ENCODE measurements at places on chromosomes 4 and X.
A peak's percentile ranks its signal among the peaks of the same experiment; 100 is the strongest.

DNA sequence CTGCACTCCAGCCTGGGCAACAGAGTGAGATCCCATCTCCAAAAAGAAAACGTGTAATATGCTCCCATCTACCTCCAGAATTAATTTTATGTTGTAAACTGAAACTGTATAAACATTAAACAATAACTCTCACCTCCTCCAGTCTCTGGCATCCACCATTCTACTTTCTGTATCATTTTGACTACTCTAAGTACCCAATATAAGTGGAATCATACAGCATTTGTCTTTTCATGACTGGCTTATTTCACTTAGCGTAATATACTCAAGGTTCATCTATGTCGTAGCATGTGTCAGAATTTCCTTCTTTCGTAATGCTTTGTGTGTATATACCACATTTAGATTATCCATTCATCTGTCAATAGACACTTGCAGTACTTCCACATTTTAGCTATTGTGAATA lies 20.6 kb downstream of the F8 start:
- DNase-seq: peak; percentile 22

- no peak for DNase-seq
These were observed 351 bp upstream of the SLC30A9 start for GRCh38 chr4:41989994-41990364.

DNA sequence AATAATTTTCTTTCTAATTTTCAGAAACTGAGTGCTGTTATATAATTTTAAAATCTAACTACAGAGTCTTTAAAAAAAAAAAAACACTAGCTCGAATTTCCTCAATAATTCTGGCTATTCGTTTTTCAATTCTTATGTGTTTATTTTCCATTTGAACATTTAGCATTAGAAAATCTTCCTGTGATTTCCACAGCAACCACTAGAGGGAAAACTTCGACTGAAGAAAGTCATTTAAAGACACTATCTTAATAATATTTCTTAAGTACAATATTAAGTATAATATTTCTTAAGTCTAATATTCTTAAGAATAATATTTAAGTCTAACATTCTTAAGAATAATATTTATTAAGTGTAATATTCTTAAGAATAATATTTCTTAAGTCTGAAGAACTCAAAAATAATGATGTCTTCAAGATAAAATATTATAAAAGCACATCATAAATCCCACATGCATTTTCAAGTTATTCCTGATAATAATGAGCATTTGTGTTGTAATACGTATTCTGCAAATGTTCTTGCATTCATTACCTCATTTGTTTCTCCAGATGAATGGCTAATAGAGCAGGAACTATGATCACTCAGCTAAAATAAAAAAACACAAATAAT lies 118.4 kb upstream of the WDR17 start:
- DNase-seq: peak; percentile 5

GRCh38 chr4:183284258-183284785 lies 35.8 kb downstream of the CLDN22 start:
- DNase-seq: no peak

GRCh38 chr4:54547299-54548097 lies 110.3 kb upstream of the KIT start:
- DNase-seq: no peak

GRCh38 chr4:39729557-39729956 lies 31.6 kb downstream of the UBE2K start:
- no peak for DNase-seq

DNA sequence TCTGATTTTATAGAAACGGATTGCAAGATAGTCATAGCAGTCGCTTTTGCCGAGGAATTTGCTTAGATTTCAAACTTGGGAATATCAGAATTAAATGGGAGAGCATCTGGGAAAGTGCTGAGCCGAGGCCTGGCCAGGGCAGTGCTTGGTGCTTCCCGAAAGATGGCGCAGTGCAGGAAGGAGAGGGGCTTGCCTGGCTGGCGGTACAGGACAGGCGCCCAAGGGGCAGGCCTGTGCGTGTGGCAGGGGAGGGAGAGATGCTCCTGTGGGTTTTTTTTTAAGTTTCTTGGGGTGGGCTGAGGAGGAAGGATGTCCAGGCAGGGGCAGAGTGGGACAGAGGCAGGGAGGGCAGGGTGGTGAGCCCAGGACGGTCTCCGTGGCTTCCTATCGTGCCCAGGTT lies 241.1 kb downstream of the AFAP1 start:
- DNase-seq: no peak

DNA sequence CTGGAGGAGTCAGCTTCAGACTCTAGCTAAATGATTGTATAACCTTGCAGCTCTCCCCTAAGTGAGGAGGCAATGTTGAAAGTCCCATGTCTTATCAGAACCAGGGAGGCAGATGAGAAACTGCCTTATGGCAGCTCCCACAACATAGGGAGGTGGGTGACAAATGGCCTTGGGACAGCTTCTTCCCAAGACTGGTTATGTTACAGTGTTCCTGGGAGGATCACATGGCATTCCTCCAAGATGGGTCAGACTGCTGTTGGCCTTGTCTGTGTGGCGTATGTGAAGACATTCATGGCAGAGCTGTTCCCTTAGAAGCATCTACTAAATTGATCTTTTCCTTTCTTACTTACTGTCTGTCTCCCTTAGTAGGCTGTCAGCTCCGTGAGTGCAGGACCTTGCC lies 42.0 kb downstream of the HPRT1 start:
- DNase-seq: no peak

GRCh38 chrX:41384051-41384705 lies 50.2 kb downstream of the DDX3X start:
- DNase-seq: peak; percentile 83

DNA sequence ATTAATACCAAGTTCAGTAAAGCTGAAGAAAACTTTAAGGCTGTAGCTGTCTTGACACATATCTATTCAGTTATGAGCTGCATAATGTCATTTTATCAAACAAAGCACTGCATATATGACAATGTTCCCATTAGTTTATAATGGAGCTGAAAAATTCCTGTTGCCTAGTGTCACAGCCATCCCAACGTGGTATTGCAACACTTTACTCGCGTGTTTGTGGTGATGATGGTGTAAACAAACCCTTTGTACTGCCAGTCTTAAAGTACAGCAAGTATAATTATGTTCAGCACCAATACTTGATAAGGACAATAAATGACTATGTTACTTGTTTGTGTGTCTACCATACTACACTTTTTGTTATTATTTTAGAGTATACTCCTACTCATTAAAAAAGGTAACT lies 1415.6 kb upstream of the PCDH7 start:
- DNase-seq: no peak

DNA sequence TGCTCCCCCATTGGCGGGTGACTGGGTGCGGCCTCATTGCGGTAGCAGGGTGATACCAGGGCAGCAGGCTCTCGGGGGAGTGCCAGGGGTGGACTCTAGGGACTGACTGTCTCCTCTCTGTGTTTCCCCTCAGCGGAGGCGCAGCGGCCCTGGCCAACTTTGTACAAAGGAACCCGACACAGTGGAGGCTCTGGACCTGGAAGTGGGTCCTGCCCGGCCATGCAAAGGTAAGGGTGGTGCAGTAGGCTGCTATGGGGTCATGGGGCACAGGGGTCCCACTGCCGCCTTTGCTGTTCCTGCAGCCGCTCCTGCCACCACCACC lies 16.3 kb downstream of the SULT1B1 start:
- DNase-seq: no peak

- DNase-seq: no peak
These were observed 981 bp upstream of the PITX2 start for GRCh38 chr4:110623718-110624397.

DNA sequence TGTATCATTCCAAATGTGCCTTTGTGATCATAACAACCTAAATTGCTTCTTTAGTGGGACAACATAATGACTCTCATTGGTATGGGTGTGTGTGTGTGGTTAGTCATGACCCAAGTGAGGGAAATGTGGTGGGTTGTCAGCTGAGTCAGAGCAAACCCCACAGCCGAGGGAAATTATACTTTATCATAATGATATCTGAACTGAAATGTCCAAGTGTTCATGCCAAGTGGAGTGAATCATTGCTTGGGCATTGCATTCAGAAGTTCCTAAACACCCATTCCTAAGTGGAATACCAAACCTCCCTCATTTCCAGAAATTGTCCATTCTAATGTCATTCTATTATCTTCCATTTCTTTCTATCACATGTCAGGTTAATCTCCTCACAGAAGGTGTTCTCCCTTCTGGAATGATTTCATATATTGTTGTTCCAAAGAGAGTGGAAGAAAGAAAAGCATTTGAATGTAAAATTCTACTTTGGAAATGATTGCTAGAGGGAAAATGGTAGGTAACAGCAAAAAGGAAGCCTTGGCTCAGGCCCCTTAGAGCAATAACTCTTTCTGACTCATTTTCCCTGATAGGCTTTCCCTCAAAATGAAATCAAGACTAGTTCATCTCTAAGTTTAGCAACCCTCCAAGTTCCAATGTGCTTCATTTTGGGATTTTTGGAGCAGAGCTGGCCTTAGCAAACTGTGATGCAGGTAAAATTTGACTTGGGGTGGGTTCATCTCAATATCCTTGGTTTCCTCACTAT lies 230.7 kb upstream of the KCNIP4 start:
- no peak for DNase-seq
